ENCODE measurements at places on chromosomes 6 and 20.

DNA sequence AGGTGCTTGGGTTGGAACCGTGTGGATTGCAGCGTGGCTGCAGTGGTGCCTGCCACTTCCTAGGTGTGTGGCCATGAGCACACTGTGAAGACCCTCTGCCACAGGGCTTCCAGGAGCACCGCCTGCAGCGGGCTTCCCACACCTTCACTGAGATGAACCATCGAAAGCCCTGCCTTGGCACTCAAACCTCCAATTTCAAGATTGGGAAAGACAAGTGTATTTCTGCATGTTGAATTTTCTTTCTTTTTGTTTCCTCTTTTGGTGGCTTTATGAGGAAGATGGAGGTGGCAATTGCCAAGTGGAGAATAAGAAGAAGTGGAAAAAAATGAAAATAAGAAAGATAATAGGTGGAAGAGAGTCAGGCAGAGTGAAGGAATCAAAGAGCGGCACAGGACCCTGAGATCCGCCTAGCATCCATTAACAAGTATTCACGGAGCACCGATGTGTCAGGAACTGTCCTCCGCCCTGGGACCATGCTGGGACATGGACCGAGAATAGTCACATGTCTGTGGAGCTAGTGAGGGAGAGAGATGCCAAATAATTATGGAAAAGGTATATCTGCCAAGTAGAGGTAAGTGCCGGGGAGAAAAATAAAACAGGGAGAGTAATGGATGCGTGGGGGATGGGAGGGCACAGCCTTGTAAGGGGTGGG is 159.9 kb downstream of the BCAS1 start:
- DNase-seq: no peak

DNA sequence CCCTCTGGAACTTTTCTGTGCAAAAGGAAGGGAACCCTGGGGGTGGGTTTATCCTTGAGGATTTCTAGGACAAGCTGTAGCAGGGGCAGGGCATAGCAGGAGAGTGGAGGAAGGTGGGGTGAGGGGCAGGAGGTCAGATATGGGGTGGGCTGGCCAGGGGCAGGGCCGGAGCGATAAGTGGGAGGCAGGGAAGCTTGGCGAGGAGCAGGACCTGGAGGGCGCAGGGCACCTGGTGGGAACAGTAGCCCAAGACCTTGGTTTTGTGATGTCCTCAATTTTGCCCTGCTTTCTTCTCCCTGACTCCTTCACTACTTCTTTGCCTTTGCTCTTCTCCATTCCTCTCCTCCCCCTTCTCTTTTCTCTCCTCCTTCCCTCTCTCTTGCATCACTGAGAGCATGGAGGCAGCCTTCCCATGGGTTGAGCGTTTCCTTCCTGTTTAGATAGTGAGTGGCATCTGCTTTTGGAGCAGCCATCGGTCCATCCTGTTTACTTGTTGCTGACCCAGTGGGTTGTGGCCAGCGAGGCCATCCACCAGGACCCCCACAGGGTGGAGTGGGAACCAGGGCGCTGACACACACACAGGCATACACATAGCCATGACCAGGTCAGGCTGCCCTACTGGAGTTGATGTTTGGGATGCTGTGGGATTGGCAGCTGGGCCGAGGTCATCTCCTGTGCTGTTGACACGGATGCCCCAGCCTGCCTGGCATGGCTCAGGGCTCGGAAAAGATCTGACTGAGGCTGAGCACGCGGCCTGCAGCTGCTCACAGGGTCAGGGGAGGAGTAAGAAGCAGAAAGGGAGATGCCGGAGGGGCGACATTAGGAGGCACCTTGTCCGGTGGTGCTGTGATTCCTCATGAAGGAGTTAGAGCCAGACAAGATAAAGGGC is 121.0 kb upstream of the RNF24 start:
- DNase-seq: no peak

DNA sequence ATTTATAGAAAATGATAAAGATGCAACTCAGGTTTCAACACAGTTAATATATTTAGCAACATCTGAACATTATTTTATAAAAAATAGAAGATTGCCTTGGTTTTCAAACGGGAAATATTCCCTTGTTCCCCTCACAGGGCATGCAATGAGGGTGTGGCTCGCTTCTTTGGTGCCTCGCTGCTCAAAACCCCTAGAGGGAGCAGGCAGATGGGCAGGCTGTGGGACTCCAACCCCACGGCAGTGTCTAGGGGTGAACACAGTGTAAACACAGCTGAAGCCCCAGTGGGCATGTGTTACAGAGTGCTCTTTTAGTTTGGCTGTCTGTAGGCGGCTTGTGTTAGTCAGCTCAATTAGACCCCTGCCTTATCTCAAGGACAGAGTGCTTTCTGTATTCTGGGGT is 560.8 kb upstream of the IMPG1 start:
- DNase-seq: no peak

DNA sequence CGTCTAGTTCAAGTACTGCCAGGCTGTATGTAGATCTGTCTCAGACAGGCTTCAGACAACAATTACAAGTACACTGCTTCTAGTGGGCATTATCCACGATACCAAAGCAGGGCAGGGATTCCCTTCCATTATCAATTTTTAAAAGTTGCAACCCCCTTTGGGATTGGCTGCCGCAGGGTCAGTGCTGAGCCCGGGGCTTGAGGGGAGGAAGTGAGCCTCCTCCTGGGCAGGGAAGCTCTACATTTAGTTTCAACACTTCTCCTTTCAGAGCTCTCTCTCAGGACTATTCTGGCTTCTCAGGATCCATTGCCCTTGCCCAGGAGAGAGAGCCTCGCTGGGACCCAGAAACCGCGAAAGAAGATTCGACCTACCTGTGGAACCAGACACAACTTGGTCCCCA is 1.5 kb downstream of the HTR1B start:
- DNase-seq: no peak

DNA sequence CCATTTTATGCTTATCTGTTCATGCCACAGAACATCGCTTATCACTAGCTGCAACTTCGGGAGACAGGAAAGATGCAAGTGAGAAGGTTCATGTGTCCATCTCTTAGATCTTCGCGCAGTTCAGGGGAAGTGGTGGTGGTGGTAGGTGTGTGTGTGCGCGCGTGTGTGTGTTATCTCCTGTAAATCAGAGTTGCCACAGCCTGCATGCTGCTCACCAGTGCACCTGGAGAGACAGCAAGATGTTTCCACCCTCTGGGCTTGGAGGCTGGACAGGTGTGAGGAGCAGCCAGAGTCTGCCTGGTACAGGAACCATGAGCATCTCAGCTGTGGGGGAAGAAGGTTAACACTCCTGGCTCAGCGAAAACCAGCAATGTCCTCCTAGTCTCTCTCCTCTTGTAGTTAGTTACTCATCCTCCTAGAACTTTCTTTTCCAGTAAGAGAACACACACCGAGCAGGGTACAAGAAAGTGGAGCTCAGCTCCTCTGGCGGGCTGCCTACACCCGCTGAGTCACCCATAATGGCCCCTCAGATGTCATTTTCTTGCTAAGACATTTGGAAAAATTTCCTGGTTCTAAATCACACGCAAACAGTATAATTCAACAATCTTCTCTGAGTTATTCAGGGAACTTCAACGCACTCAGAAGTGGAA is 5.1 kb upstream of the TUBB1 start:
- DNase-seq: no peak

- no peak for DNase-seq
These were observed 81.7 kb upstream of the AFDN start for GRCh38 chr6:167744681-167745669.

DNA sequence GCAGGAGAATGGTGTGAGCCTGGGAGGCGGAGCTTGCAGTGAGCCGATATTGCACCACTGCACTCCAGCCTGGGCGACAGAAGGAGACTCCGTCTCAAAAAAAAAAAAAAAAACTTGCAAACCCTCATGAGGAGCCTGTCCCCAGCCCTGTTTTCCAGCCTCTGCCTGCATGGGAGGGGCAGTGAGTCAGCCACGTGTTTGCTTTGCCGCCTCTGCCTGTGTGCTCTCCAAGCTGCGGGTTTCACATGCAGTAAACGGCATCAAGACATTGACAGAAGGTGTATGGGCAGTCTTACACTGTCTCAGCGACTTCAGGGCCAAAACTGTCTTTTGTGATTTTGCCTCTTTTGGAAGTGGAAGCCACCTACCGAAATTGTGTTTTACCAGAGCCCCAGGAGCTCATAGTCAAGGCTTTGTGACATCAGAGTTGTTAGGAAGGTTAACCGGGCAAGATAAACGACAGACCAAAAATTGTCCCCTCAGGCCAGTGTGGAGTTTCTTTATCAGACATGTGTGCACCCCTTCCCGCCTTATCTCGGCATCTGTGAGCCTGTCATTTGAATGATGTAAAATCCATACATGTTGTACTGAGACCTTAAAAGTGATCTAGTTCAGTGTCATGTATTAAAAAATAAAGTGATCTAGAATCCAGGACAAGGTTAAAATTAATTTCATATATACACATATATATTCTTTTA is 52.9 kb downstream of the RPP40 start:
- no peak for DNase-seq

DNA sequence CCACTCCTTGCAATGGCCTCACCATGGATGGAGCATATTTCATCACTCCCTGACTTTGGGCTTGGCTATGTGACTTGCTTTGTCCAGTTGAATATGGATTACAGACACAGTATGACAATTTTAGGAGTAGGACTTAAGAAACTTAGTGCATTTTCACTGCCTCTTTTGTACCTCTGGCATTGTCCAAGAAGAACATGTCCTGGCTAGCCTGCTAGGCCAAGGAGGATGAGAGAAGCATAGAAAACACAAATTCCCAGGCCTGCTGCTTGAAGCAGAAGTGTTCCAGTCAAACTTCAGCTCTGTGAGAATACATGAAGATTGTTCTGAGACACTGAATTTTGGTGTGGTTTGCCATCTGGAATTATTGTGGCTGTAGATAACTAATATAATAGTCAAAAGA is 3.1 kb upstream of the MCHR2 start:
- no peak for DNase-seq

- DNase-seq: peak; percentile 57
These were observed 1.3 kb upstream of the RAMACL start for GRCh38 chr6:166587631-166588413.

- DNase-seq: no peak
These were observed 64.9 kb upstream of the TAB2 start for GRCh38 chr6:149252622-149253021.

DNA sequence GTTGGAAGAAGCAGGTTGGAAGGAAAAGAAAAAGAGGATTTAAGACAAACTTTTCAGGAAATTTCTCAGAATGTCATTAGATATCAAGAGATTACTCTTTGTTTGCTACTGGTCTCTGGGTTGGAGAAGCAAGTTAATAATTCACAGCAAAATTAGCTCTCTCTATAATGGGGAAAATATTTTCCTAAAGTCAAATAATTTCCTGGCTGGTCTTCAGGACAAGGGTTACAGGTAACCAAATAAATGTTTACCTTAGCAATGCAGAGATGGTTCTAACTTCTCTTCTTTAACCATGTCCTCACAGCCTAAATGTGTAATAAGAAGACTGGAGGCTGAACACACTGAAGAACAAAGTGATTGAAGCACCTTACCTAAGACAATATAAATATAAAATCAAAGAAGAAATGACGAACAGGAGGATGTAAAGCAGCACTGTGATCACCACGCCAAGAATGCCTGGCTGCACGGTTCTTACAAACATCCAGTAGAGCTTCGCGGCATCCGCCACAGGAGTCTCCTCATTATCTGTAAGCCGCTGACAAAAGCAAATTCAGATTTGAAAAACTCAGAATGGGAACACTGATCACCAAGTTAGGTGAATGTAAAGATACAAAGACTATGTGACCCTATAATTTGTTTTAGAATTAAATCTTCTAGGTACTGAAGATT is 717.5 kb downstream of the TFAP2A start:
- no peak for DNase-seq

DNA sequence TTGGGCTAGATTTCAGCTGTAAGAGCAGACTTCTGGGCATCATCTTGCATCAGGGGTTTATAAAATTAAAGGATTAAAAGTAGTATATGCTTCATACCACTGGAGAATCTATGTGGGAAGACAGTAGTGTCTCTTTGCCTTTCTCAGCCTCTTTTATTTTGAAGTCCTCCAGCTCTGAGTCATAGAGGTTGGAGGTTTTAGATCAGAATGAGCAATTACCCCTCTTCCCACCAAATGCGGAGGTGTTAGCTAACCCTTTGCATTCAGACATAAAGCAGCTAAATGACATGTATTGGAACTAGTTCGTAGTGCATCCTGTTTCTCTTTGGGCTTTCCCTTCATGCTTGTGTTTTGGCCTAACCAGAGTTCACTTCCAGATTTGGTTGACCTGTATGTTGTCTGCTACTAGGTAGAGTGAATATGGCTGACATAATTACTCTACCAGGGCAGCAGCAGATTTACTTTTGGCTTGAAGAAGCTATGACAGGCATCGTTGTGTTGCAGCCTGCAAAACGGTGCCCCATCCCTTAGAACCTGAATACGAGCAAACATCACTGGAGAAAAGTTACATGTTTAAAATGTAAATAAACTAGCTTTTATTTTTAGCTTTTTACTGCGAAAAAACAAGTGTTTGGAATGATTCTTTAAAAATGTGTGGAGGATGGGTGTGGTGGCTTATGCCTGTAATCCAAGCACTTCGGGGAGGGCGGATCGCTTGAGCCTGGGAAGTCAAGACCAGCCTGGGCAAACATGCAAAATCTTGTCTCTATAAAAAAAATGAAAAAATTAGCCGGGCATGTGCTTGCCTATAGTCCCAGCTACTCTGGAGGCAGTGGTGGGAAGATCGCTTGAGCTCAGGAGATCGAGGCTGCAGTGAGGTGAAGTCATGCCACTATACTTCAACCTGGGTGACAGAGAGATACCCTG is 82.2 kb downstream of the MYO6 start:
- peak; percentile 16 for DNase-seq

- DNase-seq: no peak
These were observed 118.7 kb upstream of the HMGN3 start for GRCh38 chr6:79353226-79353625.

DNA sequence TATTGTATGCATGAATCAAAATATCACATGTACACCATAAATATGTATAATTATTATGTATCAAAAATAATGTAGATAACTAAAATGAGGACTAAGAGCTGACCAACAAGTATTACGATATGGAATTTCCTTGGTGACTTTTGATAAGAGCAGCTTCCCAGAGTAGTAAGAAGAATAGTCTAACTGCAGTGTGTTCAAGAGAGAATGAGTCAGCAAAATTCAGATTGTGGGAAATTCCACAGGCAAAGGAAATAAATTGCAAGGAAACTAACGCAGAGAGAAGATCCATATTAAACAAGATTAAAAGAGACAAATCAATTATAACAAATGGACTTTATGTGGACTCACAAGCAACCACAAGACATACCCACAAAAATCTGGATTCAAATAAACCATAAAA is 26.4 kb downstream of the FRK start:
- no peak for DNase-seq

GRCh38 chr6:36586606-36587005 is 7.6 kb upstream of the SRSF3 start:
- DNase-seq: no peak

DNA sequence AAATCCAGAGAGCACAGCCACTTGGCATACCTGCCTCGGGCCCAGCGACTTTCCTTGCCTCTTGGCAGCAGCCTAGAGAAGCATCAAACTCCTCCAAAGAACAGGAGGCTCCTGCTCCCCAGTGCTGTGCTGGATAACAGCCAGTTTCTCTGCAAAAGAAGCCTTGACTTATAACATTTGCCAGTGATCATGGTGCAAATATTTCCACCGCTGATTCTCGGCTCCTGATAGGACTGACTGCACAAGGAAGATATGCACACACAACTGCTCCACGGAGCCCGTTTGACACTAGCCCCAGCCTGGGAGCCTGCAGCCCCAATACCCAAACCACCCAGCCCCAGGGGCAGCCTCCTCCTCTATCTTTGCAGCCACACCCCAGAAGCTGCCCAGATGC is 17.5 kb downstream of the ACSS1 start:
- DNase-seq: no peak
